Stromal cell of bone marrow (primary cell): ENCODE measurements at places on chromosomes 11 and 22.

DNA sequence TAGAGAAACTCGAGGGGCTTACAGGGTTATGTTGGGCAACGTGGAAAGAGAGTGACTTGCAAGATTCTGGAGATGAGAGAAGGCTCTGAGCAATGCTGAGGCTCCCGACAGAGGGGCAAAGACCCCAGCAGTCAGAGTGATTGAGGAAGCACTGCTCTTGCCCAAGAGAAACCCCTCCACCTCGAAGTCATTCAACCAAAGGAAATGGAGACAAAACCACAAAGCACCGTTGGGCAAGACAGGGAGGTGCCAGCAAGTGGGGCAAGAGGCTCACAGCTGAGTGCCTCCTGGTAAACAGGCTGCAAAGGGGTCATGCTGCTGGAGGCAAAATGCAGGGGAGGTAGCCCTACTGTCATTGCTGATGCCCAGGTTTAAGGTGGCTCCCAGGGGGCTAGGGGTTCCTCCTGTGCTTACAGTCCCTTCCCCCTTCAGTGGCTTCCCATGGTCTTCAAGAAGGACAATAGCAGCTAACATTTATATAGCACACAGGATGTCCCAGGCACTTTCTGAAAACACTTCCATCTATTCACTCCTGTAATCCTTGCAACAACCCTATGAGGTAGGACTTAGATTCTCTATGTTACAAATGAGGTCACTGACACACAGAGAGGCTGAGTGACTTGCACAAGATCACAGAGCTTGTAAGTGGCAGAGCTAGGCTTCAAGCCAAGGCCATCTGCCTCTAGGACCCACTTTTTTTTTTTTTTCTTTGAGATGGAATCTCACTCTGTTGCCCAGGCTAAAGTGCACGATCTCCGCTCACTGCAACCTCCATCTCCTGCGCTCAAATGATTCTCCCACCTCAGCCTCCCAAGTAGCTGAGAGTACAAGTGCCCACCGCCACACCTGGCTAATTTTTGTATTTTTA is 18.1 kb upstream of the MYH9 start:
- DNase-seq: no peak

GRCh38 chr11:21173476-21173875 is 504.1 kb downstream of the NELL1 start:
- no peak for DNase-seq

GRCh38 chr11:64185175-64185692 is 737 bp upstream of the STIP1 start:
- peak; percentile 78 for DNase-seq

DNA sequence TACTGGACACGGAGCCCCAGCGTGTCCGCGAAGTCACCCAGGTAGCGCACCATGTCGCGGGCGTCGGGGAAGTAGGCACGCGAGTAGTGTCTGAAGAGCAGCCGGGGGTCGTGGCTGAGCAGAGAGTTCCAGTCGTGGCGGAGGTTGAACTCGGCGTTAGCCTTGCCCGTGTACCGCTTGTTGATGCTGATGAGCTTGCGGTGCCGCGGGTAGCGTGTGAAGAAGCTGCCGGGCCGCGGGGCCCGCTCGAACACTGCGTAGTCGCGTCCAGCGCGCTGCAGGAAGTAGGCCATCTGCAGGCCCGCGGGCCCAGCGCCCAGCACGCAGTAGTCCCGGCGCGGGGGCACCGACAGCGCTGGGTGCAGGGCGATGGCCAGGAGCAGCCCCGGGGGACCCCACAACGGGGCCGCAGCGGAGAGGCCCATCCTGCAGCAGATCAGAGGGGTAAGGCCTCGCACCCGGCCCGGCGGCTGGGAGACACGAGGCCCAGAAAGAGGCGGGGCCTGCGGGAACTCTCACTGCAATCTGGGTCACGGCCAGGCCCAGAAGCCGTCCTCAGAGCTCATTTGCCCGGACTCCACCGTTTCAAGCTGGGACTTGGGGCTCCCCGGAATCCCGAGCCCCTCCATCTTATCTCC is 723 bp downstream of the FOXRED2 start:
- DNase-seq: no peak

GRCh38 chr22:24937114-24937513 is 9.4 kb downstream of the LHFPL7 start:
- DNase-seq: no peak

DNA sequence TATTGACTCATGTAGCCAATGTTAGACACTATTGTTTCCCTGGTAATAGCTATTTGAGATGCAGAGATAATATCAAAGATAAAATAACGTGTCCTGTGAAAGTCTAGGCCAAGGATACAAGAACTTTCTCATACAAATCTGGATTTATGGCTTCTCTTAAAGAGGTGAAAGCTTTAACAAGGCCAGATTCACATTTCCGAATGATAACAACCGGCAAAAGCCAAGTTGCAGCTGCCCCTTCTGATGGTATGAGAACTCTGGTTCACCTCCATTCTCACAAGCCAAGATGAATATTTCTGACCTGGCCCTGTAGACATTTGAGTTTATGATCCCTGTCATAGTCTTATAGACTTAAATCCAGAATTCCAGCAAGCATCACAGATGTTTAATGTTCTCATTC is 230.4 kb upstream of the ZC3H12C start:
- DNase-seq: no peak

DNA sequence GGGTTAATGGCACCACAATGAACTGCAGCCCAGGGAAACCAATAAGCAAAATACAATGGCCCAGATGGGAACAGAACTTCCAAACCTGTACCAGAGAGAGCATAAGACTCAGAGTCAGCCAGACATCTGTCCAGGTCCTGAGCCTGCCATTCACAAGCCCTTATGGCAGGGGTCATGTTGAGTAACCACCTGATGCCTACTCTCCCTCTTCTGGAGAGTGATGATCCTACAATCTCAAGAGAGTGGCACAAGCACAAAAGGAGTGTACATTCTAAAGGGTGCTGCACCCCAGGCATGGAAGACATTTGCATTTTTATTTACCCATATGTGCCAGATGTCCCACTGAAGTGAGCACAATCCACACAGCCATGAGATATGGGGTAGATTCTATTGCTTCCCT is 10.6 kb downstream of the TENM4 start:
- DNase-seq: no peak

DNA sequence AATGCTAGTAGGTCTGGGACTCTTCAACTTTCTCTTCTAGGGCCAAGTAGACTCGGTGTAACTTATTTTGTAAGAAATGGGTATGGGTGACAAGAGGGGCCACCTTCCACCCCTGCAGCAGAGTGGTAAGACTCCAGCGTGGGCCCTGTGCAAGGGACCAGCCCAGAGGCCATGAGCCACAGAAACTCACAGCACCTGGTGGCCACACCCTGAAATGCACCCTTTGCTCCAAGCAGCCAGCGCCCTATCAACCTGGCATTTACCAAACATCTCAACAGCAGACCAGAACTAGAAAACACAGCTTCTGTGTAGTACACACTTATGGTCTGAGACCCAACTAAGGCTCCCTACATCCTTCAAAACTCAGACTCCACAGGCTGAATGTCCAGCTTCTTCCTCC is 5.7 kb downstream of the CDCA5 start:
- DNase-seq: no peak

DNA sequence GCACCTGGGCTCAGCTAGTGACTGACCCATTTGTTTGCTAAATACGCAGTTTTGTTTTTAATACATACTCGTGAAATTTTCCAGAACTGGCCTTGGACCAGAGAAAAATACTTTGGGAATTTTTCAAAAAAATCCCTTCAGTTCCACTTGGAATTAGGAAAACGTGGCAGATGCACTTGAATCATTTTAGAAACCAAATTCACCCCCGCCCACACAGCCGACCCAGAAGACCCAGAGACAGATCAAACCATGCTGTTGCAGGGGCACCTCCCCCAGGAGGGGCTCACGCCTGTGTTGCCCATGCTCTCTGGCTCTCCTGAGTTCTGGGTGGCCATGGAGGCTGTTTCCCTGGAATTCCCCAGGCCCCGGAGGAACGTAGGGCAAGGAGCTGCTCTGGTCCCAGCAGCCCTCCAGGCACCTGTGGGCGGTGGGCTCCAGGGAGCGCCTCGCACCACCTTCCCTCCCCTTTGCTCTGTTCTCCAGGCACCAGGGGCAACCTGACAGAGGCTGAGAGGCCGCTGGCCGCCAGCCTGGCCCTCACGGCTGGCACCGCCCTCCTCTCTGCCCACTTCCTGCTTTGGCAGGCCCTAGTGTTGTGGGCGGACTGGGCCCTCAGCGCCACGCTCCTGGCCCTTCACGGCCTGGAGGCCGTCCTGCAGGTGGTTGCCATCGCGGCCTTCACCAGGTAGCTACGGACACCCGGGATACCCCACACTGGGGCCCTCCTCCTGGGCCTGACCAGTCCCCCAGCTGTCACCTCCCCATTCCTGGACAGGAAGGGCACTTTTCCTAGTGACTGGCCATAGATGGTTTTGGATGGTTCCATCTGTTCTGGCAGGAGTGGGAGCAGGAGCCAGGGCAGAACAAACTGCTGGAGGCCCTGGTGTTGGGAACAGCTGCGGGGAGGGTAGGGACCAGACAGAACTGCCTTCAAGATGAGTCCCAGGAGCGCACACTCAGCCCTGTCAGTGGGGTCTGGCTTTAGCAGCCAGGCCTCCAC is 3.3 kb upstream of the EPS8L2 start:
- DNase-seq: no peak

DNA sequence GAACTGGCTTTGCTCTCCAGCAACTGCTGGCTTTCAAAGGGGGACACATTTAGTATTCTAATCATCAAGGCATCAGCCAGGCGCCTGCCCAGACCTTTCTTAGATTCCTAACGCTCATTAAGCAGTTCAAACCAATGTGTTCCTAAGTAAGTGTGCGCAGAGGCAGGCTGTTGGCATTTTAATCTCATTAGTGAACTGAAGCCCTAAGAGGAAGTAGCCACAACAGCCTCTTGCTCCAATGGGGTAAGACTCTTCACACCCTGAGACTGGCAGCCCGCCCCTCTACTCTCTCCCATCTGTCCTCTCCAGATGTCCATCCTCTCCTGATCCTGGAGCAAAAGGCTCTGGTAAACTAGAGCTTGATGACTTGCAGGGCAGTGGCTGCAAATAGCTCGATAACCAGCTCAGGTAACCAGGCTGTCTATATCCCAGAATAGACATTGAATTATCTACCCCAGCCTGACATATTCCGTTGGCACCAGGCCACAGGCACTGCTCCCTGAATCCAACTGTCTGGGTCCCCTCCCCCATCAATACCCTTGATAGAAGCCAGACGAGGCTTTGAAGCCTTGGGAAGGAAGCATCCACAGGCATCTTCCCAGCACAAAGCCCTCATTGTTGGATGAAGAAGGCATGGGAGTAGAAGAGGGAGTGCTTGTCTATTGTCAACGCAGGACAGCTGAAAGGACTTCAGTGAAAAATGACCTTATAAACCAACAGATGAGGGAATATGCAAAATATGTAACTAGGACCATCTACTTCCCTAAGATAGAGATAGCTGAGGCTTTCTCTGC is 321.1 kb downstream of the TENM4 start:
- no peak for DNase-seq

GRCh38 chr22:37684803-37685615 is 1.1 kb upstream of the NOL12 start:
- no peak for DNase-seq

- DNase-seq: no peak
Measured at GRCh38 chr11:126267650-126268049, 1.0 kb downstream of the SRPRA start.

DNA sequence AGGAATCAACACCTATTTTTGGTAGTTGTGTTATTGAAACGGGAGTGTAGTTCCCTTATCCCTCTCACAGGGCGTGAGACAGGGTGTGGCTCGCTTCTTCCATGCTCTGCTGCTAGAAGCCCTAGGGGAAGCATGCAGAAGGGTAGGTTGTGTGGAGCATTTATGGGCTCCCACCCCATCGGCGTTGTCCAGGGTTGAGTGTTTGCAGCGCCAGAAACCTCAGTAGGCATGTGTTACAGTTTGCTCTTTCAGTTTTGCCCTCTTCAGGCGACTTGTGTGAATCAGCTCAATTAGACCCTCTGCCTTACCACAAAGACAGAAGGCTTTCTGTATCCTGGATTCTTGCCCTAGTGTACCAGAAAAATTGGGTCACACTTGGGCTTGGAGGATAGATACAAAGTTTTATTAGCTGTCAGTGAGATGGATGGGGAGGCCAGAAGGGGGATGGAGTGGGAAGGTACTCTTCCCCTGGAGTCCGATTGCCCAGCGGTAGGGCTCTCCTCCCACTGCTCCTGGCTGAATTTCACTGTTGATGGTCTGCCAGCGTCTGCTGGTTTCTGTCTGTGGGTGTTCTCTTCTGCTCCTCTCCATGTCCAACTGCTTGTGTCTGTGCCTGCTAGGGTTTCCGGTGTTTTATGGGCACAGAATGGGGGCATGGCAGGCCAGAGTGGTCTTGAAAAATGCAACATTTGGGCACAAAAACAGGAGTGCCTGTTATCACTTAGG is 358.3 kb upstream of the CTSC start:
- peak; percentile 6 for DNase-seq

DNA sequence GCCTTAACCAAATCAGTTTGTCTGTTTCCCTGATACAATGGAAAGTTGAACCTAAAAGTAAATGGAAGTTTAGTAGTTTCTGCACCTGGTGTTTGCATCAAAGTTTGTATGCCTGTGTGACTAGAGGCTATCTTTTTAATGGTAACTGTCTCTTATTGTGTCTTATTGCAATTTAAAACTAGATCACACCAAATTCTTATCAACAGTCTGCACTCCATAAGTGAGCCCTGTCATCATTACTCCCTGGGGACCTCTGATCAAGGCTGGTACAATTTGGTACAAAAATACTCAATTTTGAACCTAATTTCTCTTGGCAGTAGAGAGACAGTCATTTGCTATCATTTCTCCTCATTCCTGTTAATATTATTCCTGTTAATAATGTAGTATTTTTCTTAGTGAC is 38.1 kb downstream of the ARHGAP1 start:
- DNase-seq: no peak

- DNase-seq: no peak
Measured at GRCh38 chr11:35109041-35109440, 29.9 kb upstream of the CD44 start.

DNA sequence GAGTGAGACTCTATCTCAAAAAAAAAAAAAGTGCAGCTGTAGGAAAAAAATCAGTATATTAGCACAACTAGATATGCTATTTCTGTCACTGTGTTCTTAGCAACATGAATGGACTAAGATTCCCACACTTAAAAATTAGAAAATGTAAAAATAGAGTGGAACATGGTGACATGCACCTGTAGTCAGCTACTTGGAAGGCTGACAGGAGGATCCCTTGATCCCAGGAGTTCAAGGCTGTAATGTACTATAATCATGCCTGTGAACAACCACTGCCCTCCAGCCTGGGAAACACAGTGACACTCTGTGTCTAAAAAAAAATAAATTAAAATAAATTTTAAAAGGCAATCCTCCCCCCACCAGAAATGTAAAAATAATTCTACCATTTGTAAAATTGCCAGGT is 29.8 kb downstream of the PICALM start:
- DNase-seq: no peak

- no peak for DNase-seq
Measured at GRCh38 chr22:40818192-40818746, 877 bp downstream of the SLC25A17 start.
